ENCODE measurements at places on chromosomes 5 and 9.

GRCh38 chr5:80229902-80230255 lies 26.0 kb downstream of the SERINC5 start:
- DNase-seq = no peak

DNA sequence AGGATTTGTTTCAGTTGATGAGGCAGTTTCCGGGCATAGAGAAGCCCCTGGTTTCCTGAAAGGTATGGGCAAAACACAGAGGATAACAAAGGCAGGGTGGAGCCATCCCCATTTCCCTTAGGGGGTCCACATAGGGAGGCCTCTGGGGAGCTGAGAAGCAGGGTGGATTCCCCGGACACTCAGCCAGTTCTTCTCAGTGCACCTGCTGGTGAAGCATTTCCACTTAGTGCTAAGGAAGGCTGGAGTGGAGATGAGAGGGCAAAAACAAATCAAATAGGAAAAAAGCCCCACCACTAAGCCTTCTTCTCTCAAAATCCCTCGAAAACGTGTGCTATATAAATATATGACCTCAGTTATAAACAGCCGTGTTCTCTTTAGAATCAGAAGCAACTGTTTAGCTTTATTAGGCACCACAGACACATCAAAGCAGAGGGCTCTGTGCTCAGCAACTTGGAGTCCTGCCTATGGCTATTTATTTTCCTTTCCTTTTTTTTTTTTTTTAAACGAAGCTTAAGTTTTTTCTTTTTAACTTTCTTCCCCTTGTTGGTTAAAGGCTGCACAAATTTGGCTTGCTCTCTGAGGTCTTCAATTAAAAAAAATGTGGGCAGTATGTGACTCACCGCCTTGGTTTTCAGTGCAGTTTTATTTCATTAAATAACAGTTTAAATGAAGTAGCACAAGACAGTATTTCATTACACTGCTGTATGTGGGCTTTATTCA lies 67.7 kb downstream of the PRDM6 start:
- peak; percentile 45 for DNase-seq

- peak; percentile 21 for DNase-seq
Measured at GRCh38 chr5:173395257-173395932, 67.2 kb upstream of the STC2 start.

GRCh38 chr9:137891588-137892423 lies 14.2 kb downstream of the CACNA1B start:
- no peak for DNase-seq

- DNase-seq = no peak
Measured at GRCh38 chr9:16801871-16802466, 68.5 kb downstream of the BNC2 start.

DNA sequence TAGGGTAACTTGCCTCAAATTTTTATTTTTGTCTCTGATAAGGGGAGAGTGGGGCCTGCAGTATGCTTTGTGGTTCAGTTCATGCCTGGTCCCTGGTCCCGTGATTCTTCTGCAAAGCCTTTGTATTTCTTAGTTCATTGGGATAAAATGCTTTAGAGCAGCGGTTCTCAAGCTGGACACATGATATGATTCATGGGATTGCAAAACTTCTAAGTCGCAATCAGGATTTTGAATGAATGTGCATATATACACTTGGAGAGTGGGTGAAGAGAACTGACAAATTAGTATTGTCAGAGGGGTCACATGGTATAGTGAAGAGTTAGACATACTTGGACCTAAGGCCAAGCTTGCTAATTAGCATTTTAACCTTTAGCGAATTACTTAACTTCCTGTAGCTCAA lies 265.4 kb upstream of the KLF9 start:
- no peak for DNase-seq

- no peak for DNase-seq
Measured at GRCh38 chr9:19057033-19057432, 7.8 kb downstream of the RRAGA start.

DNA sequence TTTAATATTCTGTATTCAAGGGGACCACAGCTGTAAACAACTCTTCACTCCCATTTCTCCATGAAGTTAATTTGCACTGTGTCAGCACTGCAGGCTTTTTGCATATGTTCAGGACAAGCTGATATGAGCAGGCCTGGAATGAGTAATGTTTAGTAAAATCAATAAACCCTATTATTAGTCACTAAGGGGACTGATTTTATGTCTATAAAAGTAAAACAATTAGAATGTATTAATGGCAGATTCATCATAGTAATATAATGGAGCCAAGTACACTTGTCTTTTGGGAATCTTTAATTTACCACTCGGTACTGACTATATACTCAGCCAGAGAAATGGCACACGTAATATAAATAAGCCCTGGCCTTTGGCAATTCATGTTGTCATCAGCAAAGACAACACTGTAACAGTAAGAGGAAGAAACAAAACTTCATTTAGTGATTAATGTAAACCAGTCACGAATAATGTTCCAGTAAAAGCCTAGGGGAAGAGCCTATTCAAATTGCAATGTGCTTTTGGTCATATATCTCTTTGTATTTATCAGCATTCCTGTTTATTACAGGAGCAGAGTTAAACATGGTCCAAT lies 111.6 kb downstream of the ZNF608 start:
- no peak for DNase-seq

- no peak for DNase-seq
Measured at GRCh38 chr9:33129886-33130881, 37.0 kb downstream of the B4GALT1 start.

GRCh38 chr9:87615136-87615535 lies 110.8 kb upstream of the CTSL start:
- no peak for DNase-seq

DNA sequence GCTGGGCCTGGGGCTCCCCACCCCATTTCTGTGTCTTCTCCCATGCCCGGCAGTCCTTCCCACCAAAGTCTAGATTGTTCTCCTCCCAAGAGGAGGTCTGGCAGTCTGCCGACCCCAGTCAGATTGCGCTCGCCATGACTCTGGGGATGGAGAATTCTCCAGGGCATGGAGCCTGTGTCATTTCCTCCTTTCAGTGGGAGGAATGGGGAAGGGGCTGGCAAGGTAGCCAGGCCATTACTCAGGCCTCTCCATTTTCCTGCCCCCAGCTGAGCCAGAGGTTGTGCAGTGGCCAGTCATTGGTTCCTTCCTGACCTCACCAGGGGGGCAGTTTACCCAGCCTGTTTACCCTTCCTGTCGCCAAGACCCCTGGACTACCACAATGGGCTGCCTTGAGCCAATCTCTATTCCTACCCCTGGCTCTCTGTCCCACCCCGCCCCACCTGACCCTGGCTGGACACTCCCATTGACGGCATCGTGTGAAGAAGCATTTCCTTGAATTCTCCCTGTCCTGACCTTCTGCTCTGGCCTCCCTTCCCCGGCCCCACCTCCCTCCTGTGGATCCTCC lies 628 bp downstream of the SYNPO start:
- no peak for DNase-seq

- no peak for DNase-seq
Measured at GRCh38 chr5:44011518-44011917, 377.7 kb downstream of the FGF10 start.

- DNase-seq = no peak
Measured at GRCh38 chr9:127570533-127571111, 41.5 kb upstream of the STXBP1 start.

DNA sequence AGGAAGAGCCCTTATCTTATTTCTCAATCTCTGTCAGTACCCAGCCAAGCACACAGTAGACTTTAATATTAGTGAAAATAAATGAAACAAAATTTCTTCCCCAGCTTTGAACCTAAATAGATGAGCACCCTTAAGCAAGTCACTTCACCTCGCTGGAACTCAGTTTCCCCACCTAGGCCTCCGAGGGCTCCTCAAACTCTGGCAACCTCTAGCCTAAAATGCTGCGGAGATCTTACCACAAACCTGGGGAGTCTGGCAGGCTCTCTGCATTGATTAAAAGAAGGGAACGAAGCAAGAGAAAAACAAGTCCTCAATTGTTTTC lies 326 bp downstream of the RIGI start:
- DNase-seq = no peak

DNA sequence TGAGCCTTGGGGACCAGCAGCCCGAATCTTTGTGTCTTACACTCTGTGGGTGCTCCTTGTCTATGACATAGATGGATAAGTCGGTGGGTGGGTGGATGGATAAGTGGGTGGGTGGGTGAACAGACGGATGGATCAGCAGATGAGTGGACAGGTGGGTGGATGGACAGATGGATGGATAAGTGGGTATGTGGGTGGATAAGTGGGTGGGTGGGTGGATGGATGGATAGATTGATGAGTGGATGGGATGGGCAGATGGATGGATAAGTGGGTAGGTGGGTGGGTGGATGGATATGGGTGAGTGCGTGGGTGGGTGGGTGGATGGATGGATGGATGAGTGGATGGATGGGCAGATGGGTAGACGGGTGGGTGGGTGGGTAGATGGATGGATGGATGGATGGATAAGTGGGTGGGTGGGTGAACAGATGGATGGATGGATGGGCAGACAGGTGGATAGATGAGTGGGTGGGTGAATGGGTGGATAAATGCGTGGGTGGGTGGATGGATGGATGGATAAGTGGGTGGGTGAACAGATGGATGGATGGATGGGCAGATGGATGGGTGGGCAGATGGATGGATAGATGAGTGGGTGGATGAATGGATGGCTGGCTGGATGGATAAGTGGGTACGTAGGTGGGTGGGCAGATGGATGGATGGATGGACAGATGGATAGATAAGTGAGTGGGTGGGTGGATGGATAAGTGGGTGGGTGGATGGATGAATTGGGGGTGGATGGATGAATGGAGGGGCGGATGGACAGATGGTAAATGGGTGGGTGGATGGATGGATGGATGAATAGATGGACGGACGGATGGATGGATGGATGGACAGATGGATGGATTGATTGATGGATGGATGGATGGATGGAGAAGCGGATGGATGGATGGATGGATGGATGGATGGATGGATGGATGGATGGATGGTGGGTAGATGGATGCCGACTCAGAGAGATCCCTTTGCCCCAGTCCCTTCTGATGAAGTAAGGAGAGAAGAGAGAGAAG lies 121.2 kb downstream of the VAV2 start:
- no peak for DNase-seq

DNA sequence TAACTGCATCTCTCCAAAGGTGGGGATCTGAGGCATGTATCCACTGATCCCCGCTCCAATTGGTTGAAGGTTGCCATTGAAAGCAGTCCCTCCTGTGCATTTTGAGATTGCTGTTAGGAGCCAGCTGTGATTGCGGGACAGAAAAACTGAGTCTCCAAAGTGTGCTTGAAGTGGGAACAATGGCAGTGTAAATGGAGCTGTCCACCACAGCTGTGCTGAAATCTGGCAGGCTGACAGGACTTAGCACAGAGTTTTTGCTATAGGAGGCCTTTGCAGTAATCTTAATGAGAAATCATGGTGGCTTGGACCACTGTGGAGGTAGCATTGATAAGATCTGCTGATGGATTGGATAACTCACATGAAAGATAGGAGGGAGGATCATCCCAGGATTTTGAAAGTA lies 3.3 kb downstream of the RNF20 start:
- DNase-seq = no peak

DNA sequence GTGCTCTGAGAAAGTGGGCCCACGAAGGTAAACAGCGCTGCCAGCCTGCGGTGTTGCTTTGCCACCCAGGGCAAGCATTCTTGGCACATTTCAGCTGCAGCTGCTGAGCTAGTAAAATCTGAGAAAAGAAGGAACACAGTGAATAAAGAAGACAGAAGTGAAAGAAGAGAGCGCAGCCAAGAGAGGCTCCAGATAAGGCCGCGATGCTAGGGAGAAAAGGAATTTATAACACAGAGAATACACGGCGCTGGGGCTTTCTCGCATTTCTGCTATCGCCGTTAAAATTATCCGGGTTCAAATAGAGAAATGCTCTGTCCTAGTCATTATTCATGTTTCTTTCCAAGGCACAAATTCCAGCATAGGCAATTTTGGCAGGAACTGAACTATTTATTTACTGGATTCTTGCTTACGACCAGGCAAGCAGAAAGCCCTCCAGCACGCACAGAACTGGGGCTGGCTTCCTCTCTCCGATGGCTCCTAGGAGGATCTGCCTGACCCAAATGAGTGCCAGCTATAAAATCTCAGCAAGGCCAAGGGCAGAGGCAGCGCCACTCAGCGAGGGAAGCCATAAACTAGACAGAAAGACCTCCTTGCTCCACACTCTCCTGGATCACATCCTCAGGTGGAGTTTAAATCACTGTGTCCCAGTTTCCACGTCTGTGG lies 111.2 kb downstream of the ATPSCKMT start:
- no peak for DNase-seq

GRCh38 chr5:173878224-173878967 lies 9.8 kb upstream of the CPEB4 start:
- no peak for DNase-seq

- no peak for DNase-seq
Measured at GRCh38 chr5:113090336-113091106, 113.9 kb downstream of the DCP2 start.

DNA sequence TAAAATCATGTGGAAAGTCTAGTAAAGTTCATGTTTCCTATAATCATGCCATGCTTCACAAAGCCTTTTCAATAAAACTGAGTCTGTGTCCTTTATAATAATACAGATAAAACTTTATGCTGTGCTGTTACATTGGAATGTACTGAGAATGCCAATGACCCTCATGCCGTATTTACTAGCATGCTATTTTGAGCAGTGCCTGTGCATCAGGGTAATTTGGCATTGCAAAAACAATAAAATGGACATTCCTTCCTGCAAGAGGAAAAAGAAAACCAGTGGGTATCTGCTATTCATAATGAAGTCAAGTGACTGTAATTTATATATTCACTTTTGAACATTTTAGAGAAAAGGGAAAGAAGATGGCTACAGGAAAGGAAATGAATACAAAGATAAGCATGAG lies 159.0 kb downstream of the PBX3 start:
- DNase-seq = peak; percentile 23

DNA sequence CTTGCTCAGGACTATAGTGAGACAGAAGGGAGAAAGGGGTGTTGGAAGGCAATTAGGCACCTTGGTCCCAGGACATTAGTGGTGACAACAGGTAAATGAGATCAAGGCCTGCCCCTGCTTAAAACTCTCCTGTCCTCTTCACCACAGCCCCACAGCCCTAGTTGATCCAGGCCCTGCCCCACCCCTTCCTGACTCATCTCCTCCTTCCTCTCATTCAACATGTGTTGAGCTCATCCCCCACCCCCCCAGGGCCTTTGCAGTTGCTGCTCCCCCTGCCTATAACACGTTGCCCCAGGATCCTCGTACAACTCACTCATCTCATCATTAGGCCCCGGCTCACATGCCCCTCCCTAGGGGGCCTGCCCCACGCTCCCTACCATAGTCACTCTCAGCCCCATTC lies 66.8 kb downstream of the TSPAN17 start:
- DNase-seq = no peak

DNA sequence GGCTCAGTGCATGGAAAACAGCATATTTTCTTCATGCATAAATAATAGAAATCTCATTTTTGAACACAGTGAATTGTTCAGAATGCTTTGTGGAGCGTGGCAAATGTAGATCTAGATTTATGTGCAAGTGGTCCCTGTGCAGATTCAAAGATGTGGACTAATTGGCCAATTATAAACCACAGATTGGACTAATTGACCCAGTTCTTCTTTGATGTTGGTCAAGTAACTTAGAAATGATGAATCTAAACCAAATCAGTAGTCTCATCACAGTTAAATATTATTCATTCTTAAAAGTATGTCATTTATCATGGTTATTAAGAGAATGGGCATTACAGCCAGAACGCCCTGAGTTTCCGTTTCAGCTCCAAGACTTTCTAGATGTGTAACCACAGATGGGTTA lies 11.7 kb upstream of the PDE4D start:
- DNase-seq = no peak

GRCh38 chr5:138967791-138968448 lies 92.8 kb upstream of the LRRTM2 start:
- no peak for DNase-seq
